ENCODE measurements at places on chromosomes 13 and 19.

DNA sequence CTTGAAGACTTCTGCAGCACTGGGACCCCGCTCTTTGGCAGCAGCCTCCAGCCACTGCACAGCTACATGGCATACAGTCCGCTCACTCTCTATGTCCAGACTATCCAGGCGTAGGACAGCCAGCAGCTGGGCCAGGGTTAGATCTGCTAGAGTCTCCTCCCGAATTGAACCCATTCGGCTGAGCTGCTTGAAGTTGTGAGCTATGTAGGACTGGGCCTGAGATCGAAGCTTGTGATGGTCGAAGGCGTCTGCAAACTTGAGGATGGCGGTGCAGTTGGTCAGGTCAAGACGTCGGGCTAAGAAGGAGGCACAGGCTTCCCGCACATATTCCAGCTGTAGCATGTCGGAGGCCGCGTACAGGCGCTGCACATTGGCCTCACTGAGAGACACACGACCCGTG lies 900 bp downstream of the KBTBD7 start:
- no peak for DNase-seq

GRCh38 chr19:56671613-56671994 lies at the start of gene ZNF835:
Gene ZNF835 (minus strand): TSS chr19:56671757. CDS start chr19:56665198, 6,559 bp downstream.
- DNase-seq: no peak

DNA sequence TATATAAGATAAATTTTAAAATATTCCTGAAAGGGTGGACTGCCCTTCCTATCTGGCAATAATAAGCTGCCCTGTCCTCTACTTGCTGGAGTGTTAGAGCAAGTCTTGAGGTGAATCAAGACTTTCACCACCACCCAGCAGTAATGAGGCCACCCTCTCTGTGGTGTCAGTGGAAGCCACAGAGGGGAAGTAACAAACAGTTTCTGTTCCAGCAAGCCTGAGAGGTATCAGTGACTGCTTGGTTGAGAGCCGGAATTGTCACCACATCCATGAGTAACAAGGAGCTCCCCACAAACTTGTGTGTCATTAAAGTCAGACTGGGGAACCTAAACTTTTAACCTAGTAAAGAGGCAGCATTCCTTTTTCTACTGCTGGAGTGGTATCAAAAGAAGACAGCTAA lies 532.7 kb upstream of the SPRY2 start:
- no peak for DNase-seq

- no peak for DNase-seq
These were observed 6.0 kb upstream of the HIPK4 start for GRCh38 chr19:40395956-40396355.

GRCh38 chr13:45109102-45109720 lies 11.1 kb upstream of the GTF2F2 start:
- no peak for DNase-seq

- no peak for DNase-seq
These were observed 21.6 kb downstream of the FAM124A start for GRCh38 chr13:51243832-51244231.

DNA sequence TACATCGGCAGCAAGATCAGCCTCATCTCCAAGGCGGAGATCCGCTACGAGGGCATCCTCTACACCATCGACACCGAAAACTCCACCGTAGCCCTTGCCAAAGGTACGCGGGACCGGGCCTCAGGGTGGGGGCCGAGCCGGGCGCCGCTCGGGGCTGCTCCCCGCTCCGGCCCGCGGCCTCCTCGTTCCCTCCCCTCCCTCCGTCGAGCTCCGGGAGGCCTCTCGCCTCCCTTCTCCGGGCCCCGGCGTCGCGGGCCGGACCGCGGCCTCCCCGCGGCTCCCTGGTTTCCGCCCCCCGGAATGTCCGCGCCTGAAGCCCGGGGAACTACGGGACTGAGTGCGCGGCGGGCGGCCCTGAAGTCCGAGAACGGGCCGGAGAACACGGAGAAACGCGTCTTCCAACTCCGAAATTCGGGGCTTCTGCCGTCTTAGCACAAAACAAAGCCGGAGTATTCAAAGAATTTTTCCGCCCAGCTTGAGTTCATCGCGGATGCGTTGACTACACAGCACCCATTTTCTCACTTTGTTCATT lies 423 bp downstream of the LSM14A start:
- DNase-seq: no peak

- DNase-seq: no peak
These were observed 49.4 kb downstream of the LYL1 start for GRCh38 chr19:13053238-13053637.

GRCh38 chr13:110368408-110368807 lies 61.3 kb downstream of the COL4A2 start:
- no peak for DNase-seq

- no peak for DNase-seq
These were observed 7.2 kb downstream of the TFDP1 start for GRCh38 chr13:113591750-113592149.

DNA sequence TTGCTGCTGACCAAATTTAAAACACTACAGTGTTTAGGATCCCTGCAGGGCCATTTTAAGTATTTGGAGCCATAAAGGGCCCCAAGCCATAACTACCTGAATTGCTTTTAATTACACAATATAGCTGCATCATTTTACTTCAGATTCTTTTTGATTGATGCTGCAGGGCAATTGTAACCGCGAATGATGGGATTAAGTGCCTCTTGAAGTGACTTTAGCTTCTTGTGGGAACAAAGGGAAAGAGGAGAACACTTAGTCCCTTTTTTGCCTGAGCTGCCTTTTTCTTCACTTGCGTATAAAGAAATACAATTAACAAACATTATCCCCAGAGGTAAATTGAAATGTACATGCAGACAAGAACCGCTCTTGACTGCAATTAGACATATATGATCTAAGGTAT lies 228.5 kb downstream of the ZIC5 start:
- peak; percentile 100 for DNase-seq

GRCh38 chr13:110133425-110134235 lies 173.3 kb downstream of the COL4A1 start:
- DNase-seq: no peak

- DNase-seq: no peak
These were observed 23.3 kb downstream of the COMMD6 start for GRCh38 chr13:75514080-75514995.
